ENCODE measurements at places on chromosomes 2 and 18.

GRCh38 chr2:46917628-46918027, 2.0 kb upstream of the MCFD2 start:
- no peak for DNase-seq

DNA sequence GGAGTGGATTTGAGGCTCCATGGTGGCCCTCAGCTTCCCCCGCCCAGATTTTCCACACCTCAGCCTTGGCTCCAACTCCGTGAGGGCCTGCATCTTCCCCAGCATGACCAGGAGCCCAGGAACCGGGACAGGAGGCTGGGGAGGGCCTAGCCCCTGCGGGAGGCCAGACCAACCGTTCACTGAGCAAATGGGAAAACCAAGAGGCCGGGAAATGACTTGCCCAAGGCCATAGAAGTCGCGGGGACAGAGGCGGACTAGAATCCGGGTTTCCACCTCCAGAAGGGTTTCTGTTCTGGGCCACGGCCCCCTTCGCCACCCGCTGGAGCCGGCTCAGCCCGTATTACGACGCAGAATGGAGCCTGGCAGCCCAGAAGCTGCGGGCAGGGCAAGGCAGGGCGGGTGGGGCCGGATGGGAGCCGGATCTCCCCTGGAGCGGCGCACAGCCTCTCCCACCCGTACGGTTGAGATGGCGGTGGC, 7.9 kb upstream of the CRYBA2 start:
- DNase-seq = no peak

- DNase-seq = no peak
Observed at GRCh38 chr2:69992310-69993047, 31.0 kb upstream of the ASPRV1 start.

DNA sequence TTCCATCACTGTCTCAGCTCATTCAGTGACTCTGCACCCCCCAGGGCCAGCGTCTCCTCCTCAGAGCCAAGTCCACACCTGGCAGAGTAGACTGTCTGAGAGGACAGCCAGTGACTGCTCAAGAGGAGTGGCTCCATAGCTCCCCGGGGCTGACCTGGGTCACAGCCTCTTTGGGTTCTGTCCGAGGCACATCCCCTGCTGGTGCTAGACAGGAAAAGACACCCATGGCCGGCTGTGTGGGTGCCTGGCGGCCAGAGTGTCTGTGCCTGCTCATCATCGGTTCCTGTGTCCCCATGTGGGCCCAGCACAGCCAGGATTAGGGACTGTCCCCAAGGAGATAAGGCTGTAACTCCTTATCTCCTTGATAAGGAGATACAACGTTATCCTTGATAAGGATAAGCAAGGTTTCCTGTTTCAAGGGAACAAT, 3.5 kb upstream of the CROCC2 start:
- DNase-seq = no peak

- peak; percentile 96 for DNase-seq
Observed at GRCh38 chr2:112053917-112054846, 887 bp upstream of the TMEM87B start.

- no peak for DNase-seq
Observed at GRCh38 chr2:98882971-98883779, 52.9 kb downstream of the CRACDL start.

DNA sequence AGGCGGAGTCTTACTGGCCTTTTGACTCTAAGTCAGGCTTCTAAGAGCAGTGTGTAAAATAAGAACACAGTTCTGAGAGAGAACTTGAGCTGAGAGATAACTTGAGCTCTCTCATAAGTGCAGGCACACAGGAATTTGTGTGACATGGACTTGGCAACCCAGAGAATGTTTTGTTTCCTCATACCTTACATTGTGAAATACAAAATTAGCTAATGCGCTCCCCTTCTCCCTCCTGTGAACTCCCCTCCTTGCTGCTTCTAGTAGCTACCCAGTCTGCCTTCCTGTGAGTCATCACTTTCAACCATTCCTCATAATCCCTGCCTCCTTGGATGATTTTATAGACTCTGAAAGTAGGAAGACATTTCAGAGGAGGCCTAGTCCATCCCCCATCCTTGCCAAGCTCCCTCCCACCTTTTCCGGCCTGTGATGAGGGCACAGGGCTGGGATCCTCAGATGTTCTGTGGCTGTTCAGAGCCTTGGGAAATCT, 22.6 kb downstream of the FER1L5 start:
- no peak for DNase-seq

GRCh38 chr2:74873012-74873665, 39.2 kb downstream of the HK2 start:
- DNase-seq = no peak

- no peak for DNase-seq
Observed at GRCh38 chr18:45713239-45713638, 10.7 kb upstream of the SLC14A1 start.

- peak; percentile 40 for DNase-seq
Observed at GRCh38 chr18:6476190-6476589, 61.5 kb upstream of the L3MBTL4 start.

DNA sequence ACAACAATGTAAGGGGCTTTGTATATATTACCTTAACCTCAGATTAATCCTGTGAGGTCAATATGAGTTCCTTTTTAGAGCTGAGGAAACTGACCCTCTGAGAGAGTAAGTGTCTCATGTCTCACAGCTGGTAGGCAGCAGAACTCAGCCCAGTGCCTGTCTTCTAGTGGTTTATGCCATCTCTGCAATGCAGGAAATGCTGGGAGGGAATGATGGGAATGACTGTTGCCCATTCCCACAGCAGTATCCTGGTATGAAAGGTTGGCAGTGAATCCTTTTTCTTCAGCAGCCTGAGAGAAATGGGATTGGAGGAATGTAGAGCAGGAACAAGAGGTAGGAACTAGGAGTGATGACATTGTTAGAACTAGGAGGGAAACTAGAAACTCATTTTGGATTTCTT, 6.0 kb downstream of the MRPL30 start:
- DNase-seq = no peak

Measured in brain (organoid and tissue), 16 donors.